Activated naive CD8-positive, alpha-beta T cell treated with anti-CD3 and anti-CD28 coated beads, Interleukin-2, amount 10 ng/mL, durations not matched to agents 7 days and 5 days (primary cell): ENCODE measurements at places on chromosomes 4 and X. TPM values are rescaled to one million over a fixed set of nuclear protein-coding genes. Genes with fewer than 3 reads are reported as not detected.

GRCh38 chr4:1365271-1366178, 18.5 kb downstream of the UVSSA start:
- DNase-seq = no peak

- DNase-seq = no peak
Observed at GRCh38 chrX:21153503-21153902, 220.7 kb upstream of the CNKSR2 start.

GRCh38 chrX:16130707-16131106, 7.3 kb downstream of the GRPR start:
- no peak for DNase-seq

GRCh38 chr4:87382116-87382515, 8.9 kb downstream of the HSD17B11 start:
- DNase-seq = no peak

- DNase-seq = no peak
Observed at GRCh38 chrX:136059350-136059749, 74.1 kb downstream of the SLC9A6 start.

- no peak for DNase-seq
Observed at GRCh38 chr4:99024481-99025275, 29.2 kb downstream of the METAP1 start.

GRCh38 chr4:118367872-118368271, 15.1 kb upstream of the PRSS12 start:
- DNase-seq = no peak

GRCh38 chr4:72997409-72997808, 72.1 kb downstream of the COX18 start:
- DNase-seq = no peak

DNA sequence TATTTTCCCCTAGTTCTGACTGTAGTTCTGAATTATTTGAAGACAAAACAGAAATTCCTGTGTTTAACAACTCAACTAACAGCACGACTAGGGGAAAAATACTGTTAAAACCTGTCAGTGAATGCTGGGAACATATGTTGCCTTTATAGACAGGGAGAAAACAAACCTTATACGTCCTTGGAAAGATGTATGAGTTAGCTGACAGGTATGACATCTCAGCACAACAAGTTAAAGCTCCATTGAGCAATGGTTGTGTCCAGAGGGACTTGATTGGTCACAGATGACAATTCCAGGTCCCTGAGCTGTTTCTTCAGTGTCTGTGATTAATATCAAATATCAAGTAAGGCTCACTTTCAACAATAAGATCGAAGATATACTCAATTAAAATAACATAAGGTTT, 58.2 kb upstream of the DDIT4L start:
- DNase-seq = no peak

LSM6 gene
- 54.7 TPM for total RNA-seq

GAGE12G gene
- total RNA-seq = not detected

LDB2 gene
- not detected for total RNA-seq

VEGFD gene
- total RNA-seq = not detected

RAI2 gene
- total RNA-seq = not detected
